ENCODE measurements at places on chromosomes 1 and 21.

DNA sequence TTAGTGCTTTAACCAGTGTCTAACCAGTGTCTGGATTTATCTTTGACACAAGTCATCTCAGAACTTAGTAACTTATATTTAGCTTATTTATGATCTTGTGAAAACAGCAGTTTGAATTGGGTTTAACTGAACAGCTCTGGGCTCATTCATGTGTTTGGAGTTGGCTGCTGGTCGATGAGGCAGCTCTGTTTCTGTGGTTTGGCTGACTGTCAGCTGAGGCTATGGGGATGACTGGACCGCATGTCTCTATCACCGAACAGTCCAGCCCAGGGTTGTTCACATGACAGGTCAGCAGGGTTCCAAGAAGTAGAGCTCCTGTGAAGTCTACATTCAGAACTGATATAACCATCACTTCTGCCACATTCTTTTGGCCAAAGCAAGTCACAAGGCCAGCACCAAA is 29.1 kb upstream of the C21orf91 start:
- DNase-seq, result no peak

- no peak for DNase-seq
Observed at GRCh38 chr1:154809436-154810413, 60.4 kb downstream of the KCNN3 start.

DNA sequence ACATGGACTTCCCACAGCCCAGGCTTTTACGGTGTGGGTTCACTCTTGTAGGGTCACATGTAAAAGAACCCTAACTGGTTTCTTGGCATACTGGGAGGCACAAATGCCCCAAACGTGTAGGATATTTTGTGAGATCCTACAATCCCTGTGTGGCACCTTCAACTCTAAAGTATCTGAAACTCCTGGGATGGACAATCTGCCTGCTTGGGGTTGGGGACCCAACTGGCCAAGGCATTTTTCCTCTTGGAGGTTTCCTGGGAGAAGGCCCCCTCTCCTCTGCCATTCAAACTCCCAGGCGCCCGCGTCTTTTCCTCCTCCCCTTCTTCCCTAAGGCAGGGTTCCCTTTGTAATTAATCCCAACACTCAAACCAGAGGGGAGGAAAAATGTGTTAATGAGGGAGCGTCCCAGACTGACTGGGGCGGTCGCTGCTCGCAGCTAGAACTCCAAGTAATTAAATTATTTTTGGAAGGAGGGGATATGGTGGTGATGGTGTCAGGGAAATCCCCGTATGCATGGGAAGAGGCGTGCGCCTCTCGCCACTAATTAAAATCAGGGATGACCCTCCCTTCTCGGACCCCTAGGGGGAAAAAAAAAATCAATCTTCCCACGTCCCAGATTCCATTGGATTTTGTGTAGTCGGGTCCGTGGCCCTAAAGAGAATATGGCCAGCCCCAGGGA is 681 bp upstream of the VANGL2 start:
- no peak for DNase-seq

GRCh38 chr1:93715529-93716126 is 34.0 kb upstream of the BCAR3 start:
- DNase-seq, result no peak

DNA sequence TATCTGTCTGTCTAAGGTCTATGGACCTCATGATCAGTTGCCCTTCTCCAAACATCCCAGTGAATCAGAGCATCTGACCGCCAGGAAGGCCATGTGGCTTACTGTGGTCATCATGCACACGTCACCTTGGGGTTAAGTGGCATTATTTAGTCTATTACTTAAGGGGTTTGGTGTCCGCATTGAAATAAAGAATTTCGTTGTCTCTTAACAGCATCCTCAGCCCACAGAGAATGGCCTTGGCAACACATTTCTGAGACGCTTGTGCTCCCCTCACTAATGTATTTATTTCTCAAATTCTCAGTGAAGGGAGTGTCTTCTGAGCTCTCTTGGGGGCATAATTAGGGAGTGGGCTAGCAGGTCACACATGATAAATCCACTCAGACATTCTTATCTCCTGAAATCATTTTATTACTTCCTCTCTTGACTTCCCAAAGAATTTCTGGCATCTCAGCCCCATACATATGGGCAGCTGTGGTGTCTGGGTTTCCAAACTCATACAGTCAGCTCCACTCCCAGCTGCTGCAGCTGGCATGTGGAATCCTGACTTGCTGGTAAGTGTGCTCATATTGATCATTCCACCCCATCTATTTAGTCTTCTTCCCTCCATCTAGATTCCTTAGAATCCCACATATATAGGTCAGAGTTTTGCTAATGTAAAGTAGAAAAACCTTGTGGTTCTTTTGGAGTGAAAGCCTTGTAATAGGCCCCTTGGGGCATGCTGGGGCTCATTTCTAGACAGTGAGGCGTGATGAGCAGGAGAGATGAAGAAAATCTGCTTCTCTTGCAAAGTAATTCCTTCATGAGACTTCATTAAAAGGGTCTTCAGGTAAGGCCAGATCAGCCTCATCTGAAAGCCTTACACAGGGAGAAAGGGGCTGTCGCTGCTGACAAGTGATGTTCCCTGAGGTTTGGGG is 110.5 kb downstream of the HHAT start:
- no peak for DNase-seq

GRCh38 chr21:40681164-40681859 is 165.6 kb downstream of the DSCAM start:
- no peak for DNase-seq

- DNase-seq, result no peak
Observed at GRCh38 chr1:47471163-47471562, 33.3 kb downstream of the FOXD2 start.

- DNase-seq, result no peak
Observed at GRCh38 chr1:17984583-17984982, 123.0 kb upstream of the IGSF21 start.

DNA sequence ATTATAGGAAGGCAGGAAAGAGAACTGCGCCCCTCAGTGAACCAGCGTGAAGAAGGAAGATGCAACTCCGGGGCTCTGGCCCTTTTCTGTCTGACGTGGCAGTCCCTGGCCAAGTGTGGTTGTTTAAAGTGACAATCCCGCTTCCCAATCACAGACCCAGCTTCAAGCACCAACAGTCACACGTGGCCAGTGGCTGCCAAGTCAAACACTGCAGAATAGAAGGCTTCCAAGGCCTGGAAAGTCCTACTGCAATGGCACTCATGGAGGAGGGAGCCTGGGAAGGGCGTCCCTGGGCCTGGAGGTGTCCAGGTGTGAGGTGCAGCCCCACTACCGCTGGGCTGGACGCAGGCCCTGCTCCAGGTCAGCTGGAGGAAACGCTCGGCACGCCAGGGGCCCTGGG is 143.8 kb downstream of the CASZ1 start:
- DNase-seq, result no peak

GRCh38 chr1:42927920-42928505 is 30.7 kb downstream of the SLC2A1 start:
- no peak for DNase-seq

DNA sequence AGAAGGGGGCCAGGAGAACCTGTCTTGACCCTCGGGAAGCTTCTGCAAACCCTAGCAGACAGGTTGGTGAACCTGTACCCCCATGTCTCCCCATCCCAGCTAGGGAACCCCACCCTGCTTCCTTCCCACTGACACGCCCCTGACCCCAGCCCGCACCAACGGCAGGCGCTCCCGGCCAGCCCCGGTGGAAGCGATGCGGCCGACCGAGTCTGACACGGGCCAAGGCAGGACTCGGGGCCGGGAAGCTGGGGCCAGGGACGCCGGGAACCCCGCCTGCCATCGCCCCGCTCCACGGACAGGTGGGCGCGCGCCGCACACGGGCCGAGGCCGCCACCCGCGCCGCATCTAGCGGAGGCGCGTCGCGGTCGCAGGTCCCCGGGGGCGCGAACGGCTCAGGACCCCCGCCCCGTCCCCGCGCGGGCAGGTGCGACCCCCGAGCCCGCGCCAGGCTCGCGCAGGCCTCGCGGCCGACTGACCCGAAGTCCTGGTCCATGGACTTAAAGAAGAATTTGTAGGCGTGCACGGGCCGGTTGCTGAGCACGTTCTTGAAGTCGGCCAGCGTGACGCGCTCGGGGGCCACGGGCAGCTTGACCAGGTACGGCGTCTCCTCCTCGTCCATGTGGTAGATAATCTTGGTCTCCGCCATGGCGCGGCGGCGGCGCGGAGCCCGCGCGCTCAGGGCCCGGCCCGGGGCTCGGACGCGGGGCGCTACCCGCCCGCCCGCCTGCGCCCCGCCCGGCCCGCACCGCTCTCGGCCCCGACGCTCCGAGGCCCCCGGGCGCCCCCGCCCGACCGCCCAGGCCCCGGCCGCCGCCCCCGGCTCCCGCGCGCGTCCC is 580 bp downstream of the DVL1 start:
- DNase-seq, result no peak

DNA sequence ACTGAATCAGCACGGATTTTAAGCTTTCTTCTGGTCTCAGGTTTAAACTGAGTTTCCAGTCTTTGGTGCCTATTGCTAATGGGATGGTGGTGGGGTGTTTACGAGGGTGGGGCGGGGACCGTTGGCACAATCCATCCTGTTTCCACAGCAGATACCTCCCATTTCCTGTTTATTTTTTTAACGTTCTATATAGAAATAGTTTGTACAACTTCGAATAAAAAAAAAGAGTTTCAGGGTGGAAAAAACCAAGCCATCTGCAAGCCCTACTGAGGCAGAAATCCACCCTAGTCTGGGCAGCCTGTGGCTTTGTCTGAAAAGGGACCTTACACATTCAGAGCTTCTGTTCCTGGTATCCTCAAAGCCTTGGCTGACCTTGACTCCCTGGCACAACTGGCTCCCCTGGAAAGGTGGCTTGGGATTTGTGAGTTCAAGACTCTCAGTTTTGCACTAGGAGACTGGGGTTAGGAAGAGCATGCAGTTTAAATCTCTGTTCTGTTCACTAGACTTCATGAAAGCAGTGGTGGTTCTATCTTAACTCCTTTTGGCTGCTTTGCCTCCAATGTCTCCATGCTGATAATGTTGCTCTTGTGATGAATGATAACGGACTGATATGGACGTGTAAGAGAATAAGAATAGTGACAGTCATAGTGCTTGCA is 46.7 kb downstream of the VANGL2 start:
- DNase-seq, result no peak

DNA sequence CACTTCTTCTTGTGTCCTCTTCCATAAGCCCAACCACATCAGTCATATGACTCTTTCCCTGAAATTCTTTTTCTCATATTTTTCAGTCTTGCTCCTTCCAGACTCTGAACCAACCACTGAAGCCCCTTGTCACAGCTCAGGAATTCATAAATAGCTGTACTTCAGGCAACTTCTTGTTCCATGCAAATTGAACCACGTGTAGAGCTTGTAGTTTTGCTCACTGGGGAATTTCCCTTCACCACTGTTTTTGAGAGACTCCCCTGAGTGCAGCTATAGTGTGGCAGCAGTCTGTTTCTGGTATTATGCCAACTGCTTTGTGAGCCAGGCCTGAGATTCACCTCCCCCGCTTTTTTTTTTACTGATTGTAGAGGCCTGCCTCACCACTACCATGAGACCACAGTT is 150.3 kb upstream of the SPAG17 start:
- no peak for DNase-seq

DNA sequence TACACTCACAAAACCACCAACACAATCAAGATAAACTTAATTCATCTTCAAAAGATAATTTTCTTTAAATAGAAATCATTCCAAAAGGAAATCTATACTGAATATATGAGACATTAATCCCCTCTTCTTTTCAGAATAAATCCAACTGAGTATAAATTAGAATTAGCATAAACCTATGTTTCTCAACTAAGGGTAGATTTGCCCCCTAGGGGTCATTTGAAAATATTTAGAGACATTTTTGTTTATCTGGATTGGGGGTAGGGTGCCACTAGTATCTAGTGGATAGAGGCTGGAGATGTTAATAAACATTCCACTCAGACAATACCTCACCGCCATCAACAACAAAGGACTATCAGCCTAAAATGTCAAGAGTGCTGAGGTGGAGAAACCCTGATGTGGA is 6.5 kb upstream of the TNFSF4 start:
- no peak for DNase-seq

DNA sequence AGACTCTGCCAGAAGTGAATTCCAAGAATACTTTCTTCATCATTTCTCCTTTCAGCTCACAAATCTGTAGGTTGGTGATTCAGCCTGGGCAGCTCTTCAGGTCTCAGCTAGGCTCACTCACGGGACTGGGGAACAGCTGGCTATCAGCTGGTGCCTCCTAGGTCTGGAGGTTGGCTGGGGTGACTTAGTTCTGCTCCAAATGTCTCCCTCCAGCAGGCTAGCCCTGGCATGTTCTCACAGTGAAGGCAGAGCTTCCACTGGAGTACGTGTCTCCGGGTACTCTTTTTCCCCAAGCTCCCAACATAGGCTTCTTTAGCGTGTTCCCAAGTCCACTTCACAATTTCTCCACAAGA is 12.5 kb upstream of the VAMP4 start:
- no peak for DNase-seq

DNA sequence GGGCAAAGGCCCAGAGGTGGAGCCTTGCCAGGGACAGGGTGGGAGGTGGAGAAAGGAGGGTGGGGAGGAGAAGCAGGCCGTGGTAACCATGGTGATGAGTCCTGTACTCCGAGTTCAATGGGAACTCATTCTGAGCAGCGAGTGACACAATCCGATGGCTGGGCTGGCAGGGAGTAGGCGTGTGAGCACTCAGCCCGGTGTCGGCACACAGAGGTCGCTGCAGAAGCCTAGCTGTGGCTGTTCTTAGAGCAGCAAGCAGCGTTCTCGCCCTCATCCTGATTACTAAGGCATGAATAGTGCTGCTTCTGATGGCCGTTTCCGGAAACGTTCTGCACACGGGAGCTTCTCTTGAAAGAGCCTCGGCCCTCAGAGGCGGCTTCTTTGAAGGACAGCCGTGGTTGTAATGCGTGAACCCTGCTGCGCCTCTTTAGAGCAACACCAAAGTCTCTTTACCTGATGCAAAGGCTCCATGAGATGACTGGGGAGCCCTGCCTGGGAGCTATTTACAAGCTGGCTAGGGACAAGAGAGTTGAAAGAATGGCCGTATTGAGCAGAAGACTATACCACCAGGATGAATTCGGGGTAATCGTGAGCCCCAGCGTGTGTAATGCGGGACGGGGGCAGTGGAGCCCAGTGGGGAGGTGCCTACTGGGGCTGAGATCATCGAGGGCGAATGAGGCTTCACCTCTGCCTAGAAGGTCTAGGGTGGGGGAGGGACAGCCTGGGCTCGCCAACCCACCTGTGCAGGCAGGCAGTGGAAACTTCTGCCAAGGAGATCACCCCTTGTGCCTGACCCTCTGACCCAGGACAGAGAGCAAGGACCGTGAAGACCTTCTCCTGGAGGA is 72.8 kb upstream of the PAX7 start:
- no peak for DNase-seq

- no peak for DNase-seq
Observed at GRCh38 chr1:21152423-21153100, 24.1 kb downstream of the EIF4G3 start.

- no peak for DNase-seq
Observed at GRCh38 chr1:93623875-93624274, 57.8 kb downstream of the BCAR3 start.

DNA sequence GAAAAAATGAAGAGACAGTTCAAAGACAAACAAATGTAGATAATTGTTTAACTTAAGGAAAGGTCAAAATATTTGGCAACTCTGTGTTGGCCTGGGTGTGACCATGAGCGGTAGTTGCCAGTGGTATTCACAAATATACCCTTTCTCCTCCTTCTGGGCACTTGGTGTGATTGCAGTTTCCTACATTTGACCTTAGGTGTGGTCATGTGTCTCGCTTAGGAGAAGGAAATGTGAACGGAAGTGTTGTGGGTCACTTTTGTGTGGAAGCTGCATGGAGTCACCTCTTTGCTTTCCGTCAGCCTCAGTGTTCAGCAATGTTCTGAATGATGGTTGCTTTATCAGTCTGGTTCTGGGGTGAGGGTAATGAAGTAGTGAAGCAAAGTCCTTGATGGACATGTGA is 3.4 kb upstream of the PCSK9 start:
- no peak for DNase-seq

- no peak for DNase-seq
Observed at GRCh38 chr1:53190210-53190611, 6.4 kb upstream of the CPT2 start.

GRCh38 chr1:200480964-200481363 is 71.1 kb upstream of the ZNF281 start:
- no peak for DNase-seq

All from activated effector memory CD4-positive, alpha-beta T cell treated with Interleukin-2 at 50 U/mL for 16 hours (primary cell).